ENCODE measurements at places on chromosomes 16 and 17. TPM values are rescaled to one million over a fixed set of nuclear protein-coding genes. Genes with fewer than 3 reads are reported as not detected.

- no peak for DNase-seq
Observed at GRCh38 chr16:27304881-27305745, 8.7 kb upstream of the IL4R start.

NLGN2 gene
- 12.0 TPM for total RNA-seq

DNA sequence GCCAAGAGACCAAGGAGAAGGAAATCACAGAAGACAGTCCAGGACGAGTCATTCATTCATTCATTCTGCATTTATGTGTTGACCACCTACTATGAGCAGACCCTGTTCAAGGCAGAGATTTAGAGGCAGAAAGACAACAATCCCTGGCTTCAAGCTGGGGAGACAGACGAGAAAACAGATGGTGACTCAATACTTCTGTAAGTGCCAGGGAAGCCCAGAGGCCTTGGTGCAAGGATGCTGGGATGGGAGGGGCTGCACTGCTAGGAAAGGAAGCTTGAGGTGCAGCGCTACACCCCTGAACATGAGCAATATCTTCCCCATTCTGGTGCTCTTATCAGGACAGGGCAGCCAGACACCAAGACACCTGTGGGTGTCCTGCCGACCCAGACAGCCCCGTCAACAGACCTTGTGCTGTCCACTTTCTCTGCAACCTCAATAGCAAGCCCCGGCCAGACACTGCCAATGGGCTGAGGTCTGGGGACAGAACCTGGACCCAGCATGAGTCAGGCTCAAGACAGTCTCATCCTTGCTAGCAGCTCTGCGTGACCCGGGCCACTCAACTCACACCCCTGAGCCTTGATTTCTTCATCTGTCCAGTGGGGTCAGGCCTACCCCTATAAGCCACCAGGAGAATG, 163.5 kb downstream of the COPRS start:
- no peak for DNase-seq

TBC1D3C gene
- not detected for total RNA-seq

- no peak for DNase-seq
Observed at GRCh38 chr17:79789943-79790804, 6.7 kb downstream of the CBX8 start.

- DNase-seq: peak; percentile 99
Observed at GRCh38 chr16:28538733-28539596, at the start of gene NUPR1. NUPR1 (minus strand) TSS chr16:28538974; CDS start chr16:28538907, 67 bp downstream.

DNA sequence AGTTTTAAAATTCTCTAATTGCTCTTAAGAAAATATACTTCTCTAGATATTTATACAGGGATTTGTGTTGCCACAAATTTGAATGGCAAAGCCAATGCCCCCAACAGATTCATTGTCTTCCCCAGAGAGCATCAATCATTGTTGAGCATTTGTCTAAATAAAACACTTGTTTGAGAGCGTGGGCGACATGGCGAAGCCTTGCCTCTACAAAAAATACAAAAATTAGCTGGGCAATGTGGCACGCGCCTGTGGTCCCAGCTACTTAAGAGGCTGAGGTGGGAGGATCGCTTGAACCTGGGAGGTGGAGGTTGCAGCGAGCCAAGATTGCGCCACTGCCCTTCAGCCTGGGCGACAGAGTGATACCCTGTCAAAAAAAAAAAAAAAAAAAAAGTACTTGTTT, 13.4 kb upstream of the SRSF1 start:
- DNase-seq: no peak

CHST5 gene
- total RNA-seq: not detected

DNA sequence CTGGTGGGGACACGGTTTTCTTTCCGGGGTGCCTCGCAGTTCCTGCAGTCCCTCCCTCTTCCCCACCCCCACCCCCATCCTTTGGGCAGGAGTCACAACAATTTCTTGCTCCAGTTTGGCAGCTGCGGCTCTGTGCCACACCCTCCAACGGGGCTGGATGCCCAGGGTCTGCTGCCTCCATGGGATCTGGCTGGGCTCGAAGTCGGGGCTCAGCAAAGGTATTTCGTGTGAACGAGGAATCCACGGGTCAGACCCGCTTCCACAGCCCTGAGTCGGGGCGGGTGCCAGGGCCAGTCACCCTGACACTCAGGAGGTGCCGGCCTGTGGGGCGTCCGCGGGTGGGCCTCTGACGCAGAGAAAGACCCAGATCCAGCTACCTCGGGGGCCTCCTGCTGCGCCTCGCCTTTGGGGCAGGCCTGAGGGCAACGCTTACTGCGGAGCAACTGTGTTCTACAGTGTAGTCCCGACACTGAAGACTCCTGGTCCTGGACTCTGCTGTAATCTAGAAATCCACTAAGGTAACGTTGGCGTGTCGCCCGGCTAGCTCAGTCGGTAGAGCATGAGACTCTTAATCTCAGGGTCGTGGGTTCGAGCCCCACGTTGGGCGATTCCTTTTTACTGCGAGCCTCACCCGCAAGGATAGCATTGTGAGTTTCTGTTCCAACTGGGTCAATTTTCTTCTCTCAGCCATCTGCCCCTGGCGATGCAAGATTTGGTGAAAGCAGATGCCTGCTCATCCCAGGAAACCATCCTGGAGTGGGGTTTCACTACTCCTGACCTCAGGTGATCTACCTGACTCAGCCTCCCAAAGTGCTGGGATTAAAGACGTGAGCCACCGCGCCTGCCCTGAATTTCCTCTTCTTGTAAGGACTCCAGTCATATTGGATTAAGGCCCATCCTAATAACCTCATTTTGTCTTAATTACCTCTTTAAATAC, 12.6 kb upstream of the OR1F1 start:
- no peak for DNase-seq

- no peak for DNase-seq
Observed at GRCh38 chr17:19244781-19245180, 7.6 kb downstream of the EPN2 start.

GAS2L2 gene
- 0.80 TPM for total RNA-seq

DNA sequence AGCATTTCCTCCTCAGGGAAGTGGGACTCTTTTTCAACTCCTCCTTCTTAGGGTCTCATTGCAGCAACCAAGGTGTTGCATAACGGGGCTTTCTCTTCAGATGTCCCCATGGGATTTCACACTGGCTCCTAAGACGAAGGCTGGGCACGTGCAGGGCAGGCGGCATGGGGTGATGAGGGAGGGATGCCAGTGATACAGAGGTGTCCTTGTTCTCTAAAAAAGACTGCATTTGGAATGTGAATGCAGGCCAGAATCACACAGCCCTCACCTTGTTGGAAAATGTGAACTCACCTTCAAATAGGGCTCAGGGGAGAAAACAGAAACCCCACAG, 105.6 kb downstream of the XYLT1 start:
- no peak for DNase-seq

KRT27 gene
- total RNA-seq: not detected

- no peak for DNase-seq
Observed at GRCh38 chr16:85752511-85753420, 1.9 kb upstream of the C16orf74 start.

DNA sequence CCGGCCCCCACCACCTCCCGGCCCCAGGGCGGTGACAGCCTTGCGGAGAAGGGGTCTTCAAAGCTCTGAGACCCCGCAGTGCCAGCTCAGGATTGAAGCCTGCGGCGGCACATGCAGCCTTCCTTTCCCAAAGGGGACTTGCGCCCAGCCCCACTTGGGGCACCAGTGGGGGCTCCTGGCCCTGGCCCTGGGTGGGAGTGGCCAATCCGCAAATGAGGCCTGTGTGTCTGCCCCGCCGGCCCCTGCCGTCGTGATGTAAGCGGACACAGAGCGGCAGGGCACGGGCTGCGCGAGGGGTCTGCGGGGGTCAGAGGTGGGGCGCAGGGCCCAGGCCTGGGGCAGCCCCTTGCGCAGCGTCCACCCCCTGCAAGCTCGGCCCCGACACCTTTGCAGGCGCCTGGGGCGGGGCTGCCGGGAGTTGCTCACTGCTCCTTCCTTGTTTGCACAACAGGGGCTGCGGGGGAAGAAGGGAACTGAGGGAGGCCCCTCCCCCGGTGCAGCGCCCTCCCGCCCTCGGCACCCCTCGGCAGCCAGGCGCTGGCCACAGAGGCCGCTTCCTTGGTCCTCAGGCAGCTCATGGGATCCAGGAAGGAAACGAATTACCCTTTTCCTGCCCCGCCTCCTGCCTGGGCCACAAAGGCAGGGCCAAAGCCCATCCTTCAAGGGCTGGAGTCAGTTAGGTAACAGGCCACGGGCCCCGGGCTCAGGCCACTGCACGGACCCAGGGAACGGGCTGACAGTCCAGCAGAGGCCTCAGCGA, 2.9 kb downstream of the SLC16A3 start:
- DNase-seq: peak; percentile 92

All from esophagus muscularis mucosa (tissue), 4 donors.